ENCODE measurements at places on chromosomes 1 and 21.

GRCh38 chr1:177909416-177909815 lies 60.4 kb downstream of the SEC16B start:
- DNase-seq, result no peak

- DNase-seq, result no peak
Observed at GRCh38 chr1:154553056-154554030, 5.1 kb downstream of the UBE2Q1 start.

GRCh38 chr1:206796116-206796515 lies 23.8 kb upstream of the IL10 start:
- no peak for DNase-seq

- DNase-seq, result no peak
Observed at GRCh38 chr1:4121293-4121684, 221.2 kb upstream of the C1orf174 start.

DNA sequence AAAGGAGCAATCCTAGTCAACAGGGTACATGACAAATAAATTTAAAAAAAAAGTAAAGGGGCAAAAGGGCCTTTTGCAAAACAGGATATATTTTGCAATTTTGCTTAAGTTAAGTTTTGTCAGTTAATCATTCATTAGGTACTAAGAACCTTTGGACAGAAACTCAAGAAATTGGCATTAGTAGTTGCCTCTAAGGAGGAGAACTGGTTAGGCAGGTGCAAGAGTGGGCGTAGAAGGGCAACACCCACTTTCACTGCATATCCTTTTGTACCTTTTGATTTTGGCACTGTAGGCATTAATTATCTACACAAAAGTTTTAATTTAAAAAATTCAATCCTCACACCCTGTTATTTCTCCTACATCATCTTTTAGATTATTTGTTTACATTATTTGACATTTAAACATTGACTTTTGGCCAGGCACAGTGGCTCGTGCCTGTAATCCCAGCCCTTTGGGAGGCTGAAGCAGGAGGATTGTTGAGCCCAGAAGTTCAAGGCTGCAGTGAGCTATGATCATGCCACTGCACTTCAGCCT lies 4.3 kb downstream of the DDAH1 start:
- DNase-seq, result no peak

- DNase-seq, result no peak
Observed at GRCh38 chr1:36351227-36351977, 28.0 kb upstream of the EVA1B start.

DNA sequence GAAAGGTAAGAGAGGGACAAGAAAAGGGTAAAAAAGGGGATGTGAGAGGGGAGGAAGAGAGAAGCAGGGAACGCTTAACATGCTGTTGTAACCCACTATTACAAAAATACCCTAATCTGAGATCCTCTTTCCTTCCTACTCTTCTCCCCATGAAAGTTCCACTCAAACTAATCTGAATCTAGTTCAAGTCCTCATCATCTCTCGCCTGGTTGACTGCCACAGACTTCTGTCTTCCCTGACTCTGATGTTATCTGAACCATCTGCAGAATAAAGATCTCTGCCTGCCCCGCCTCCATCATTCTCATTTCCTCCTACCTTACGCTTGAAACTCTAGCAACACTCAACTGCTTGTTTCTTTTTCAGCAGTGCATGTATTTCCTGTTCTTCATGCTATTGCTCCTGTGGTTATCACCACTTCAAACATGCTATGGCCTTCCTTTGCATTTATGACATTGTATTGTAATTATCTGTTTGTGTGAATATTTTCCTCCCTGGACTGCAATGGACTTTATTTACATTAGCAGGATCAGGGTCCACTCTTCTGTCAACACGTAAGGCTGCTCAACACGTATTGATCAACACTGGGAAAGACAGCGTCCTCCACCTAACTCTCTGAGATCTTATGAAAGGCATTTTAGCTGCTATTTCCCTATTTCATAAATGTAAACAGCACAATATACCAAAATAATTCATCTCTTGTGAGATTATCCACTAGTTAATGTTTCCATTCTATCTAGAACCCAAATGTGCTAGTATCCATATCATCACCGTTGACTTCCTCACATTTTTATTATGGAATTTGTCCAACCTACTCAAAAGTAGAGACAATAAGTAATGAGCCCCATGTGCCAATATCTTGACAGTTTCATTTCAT lies 215.5 kb upstream of the USP25 start:
- DNase-seq, result no peak

DNA sequence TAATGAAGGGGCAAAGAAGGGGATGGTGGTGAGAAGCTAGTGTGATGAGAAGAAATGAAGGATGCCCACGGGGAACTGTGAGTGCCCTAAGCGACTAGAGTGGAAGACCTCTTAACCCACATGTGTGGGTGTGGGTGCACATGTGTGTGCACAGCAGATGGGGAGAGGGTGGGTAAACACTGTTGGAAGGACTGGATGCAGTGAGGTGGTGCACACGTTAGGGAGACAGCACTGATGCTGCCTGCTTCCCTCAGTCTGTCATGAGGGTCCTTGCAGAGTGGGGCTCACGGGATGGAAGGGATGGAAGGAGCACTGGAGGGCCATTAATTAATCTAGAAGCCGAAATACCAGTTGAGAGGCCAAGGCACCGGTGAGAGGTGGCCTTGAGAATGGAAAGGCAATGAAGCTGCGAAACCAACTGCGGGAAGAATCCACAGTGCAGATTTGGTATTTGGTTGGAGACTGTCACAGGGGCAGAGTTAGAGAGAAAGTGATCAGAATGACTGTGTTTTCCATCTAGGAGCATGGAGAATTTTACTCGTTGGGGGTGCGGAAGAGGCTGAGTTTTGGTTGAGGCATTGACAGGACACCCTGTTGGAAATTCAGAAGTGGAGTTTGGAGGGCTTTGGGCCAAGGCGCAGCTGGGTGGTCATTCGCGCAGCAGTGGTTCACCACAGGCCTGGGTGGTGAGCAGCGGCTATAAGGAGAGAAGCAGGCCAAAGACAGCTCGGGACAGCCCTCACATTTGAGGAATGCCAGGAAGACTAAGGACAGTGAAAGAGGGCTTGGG lies 15.8 kb downstream of the RCSD1 start:
- no peak for DNase-seq

- DNase-seq, result no peak
Observed at GRCh38 chr1:155322571-155322952, 1.9 kb downstream of the RUSC1 start.
